RWPE1 (cell line): ENCODE measurements at places on chromosomes 5 and 9.

- no peak for DNase-seq
These were observed 51.8 kb downstream of the BASP1 start for GRCh38 chr5:17269201-17269600.

- DNase-seq = no peak
These were observed 127.8 kb downstream of the GAS1 start for GRCh38 chr9:86819552-86819951.

- no peak for DNase-seq
These were observed 76.1 kb downstream of the ADRB2 start for GRCh38 chr5:148902478-148902877.

GRCh38 chr5:156735477-156735876 lies 114.6 kb upstream of the PPP1R2B start:
- DNase-seq = no peak

- peak; percentile 50 for DNase-seq
These were observed 896 bp downstream of the EBF1 start for GRCh38 chr5:159098603-159099436.

- no peak for DNase-seq
These were observed 16.7 kb downstream of the EXD3 start for GRCh38 chr9:137406085-137406760.

GRCh38 chr5:156476678-156477077 lies 149.7 kb downstream of the SGCD start:
- no peak for DNase-seq

GRCh38 chr5:156920861-156921431 lies 42.1 kb downstream of the TIMD4 start:
- no peak for DNase-seq

DNA sequence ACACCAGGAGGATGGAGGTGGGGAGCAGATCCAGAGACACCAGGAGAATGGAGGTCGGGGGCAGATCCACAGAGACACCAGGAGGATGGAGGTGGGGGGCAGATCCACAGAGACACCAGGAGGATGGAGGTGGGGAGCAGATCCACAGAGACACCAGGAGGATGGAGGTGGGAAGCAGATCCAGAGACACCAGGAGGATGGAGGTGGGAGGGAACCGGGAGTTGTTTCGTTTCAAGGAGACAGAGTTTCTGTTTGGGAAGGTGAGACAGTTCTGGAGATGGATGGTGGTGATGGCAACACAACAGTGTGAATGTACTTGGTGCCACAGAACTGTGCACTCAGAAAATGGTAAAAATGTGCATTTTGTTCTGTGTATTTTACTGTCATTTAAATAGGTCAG lies 9.0 kb upstream of the INPP5E start:
- DNase-seq = no peak

GRCh38 chr5:13932561-13932960 lies 11.9 kb downstream of the DNAH5 start:
- DNase-seq = peak; percentile 65

- DNase-seq = no peak
These were observed 71.6 kb downstream of the LRRC70 start for GRCh38 chr5:62650197-62650596.

- DNase-seq = no peak
These were observed 282.7 kb downstream of the GAS1 start for GRCh38 chr9:86664603-86665002.

DNA sequence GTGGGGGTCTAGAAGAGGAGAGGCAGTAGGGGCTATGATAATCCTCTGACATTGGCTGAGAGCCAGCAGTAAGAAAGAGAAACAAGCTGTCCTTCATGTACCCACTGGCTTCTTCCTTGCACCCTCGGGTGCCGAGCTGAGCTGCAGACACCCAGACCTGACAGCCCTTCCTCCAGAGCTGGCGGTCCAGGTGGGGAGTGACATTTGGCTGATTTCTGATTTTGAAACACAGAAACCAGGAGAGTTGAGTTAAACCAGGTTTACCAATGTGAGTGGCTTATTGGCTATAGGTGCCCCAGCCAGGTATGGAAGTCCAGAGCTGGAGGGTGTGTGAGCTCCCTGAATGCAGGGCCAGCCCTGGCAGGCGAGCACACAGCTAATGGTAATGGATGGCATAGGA lies 59.2 kb downstream of the GADD45G start:
- no peak for DNase-seq

- no peak for DNase-seq
These were observed 26.5 kb downstream of the ADAMTSL1 start for GRCh38 chr9:18500451-18500850.

DNA sequence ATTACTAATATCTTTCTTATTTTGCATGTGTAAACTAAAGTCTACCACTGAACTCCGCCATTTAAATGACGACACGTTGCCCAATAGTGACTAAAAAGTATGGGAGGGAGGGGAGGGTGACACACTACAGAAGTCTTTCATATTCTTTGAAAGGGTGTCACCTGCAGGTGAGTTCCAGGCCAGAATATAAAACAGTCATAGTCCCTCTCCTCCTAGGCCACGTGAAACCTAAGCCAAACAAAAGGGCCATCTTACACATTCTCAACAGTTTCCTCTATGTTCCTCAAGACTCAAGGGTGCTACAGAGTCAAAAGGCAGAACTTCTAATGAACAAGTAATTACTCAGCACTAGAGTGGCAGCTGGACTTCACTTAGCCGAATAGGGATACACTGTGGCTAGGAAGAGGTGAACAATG lies 6.4 kb downstream of the CEMIP2 start:
- no peak for DNase-seq

DNA sequence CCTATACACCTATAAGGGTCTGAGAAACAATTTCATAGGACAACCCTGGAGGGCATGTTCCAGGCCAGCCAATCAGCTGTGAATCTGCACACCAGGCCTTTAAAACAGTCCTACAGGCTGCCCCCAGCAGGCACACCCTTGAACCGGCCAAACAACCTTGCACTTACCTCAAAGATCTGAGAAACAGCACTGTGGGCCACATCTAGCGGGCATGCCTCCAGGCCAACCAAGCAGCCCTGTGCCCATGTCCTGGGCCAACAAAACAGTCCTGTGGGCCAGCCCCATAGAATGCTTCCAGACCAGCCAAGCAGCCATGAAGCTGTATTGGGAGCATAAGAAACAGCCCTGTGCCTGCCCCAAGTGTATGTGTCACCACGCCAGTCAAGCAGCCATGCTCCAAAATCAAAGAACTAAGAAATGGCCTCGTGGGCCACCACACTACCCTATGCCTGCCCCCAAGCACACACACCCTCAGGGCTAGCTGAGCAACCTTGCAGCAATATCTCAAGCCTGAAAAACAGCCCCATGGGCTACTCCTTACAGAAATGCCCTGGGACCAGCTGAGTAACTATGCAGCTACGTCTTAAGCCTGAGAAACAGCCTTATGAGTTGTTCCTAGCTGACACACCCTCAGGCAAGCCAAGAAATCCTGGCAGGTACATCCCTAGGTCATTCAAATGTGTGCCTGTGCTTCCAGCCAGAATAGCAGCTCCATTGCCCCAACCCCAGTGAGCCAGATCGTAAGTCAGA lies 2243.8 kb upstream of the C9orf72 start:
- DNase-seq = no peak

DNA sequence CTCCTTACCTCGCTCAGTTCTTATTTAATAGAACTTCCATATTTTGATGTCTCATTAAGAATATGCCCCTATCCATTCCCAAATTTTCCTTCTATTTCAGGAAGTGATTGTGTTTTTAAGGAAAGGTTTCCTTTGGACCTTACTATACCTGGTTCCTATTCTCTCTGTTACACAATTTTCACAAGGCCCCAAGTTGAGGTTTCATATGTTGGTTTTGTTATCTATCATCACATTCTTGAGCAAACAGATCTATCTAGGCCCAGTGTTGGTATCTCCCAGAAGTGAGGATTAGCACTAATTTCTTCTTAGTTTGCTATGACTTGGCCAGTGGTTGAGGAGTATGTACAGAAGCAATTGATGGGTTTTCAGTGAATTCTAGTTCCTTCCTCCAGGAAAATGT lies 41.5 kb downstream of the ALG2 start:
- DNase-seq = no peak

DNA sequence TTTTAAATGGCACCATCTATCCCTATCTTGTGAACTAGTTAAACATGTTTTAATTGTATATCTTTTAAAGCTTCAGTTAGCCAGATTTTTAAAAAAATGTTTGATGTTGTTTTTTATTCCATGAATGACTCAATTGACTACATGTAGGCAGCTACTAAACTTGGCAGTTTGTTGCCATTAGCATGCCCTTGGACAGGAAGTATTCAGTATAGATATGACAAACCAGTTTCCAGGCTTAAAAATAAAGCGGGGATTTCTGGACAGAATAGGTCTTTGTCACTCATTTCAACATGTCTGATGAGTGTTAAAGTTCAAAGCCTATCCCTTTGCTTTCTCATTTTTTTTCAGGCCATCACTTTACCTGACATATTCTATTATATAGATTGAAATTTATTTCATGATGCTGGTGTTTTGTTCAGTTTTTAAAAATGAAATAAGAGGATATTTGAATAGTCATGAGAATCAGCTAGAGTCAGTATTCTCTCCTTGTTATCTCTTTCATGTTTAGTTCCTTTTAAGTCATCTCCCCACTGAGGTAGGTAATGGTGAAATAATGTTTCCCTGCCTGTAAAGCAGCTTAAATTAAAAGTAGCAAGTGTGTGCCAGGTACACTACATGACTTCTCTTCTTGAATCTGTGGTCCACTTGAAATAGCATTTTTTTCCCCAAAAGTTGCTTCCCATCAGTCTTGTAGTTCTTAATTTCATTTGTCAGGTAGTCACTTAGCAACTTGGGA lies 11.9 kb downstream of the TNFAIP8 start:
- peak; percentile 30 for DNase-seq

GRCh38 chr5:107675201-107675600 lies 4.5 kb upstream of the EFNA5 start:
- no peak for DNase-seq

DNA sequence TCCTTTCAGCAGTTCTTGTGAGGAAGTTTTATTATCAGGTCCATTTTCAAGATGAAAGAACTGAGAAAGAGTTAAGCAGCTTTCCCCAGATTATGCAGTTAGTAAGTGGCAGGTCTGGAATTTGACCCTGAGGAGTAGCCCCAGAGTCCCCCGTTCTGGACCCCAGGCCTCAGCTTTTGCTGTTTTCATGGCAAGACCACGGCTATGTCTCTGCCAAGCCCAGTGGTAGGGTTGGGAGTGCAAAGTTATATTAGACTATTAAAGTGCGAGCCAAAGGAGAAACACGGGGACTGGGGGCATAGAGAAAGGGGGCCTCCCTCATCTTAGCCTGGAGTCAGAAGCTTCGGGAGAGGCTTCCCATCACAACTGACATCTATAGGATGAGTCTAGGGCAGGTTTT lies 19.3 kb upstream of the ORM1 start:
- DNase-seq = no peak

GRCh38 chr9:137772281-137772873 lies 105.2 kb upstream of the CACNA1B start:
- peak; percentile 21 for DNase-seq

GRCh38 chr5:171969288-171969880 lies 37.1 kb downstream of the FBXW11 start:
- no peak for DNase-seq

- DNase-seq = no peak
These were observed 7.6 kb upstream of the DNAJA1 start for GRCh38 chr9:33017283-33018041.
